ENCODE measurements at places on chromosomes 5 and 9.

DNA sequence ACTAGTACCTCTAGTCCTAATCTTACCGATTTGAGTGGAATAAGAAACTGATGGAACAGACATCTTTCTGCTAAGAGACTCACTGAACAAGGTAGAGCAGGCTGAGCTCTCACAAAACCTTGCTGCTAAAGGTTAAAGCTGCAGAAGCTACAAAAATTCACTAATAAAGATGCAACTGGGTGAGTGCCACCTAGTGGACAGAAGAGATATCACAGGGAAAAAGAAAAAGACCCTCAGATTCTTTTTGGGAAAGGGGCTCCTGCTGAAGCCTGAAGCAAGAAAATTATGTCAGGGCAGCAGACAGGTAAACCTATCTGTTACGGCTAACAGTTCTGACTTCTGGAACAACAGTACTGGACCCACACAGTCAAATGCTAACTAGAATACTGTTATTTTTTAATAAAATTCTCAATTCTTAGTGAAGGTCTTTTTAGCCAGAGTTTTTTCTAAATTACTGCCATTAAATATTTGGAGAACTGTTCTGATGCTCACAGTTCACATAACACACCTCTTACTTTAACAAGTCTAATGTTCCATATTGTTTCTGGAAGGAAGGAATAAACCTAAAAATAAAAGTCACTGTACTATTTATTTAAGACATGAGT is 51.2 kb downstream of the DIAPH1 start:
- peak; percentile 33 for DNase-seq
- no peak overlapping the region for H3K4me3 ChIP-seq
- H3K4me1 ChIP-seq: no peaks in the 10 kb centered on the region

DNA sequence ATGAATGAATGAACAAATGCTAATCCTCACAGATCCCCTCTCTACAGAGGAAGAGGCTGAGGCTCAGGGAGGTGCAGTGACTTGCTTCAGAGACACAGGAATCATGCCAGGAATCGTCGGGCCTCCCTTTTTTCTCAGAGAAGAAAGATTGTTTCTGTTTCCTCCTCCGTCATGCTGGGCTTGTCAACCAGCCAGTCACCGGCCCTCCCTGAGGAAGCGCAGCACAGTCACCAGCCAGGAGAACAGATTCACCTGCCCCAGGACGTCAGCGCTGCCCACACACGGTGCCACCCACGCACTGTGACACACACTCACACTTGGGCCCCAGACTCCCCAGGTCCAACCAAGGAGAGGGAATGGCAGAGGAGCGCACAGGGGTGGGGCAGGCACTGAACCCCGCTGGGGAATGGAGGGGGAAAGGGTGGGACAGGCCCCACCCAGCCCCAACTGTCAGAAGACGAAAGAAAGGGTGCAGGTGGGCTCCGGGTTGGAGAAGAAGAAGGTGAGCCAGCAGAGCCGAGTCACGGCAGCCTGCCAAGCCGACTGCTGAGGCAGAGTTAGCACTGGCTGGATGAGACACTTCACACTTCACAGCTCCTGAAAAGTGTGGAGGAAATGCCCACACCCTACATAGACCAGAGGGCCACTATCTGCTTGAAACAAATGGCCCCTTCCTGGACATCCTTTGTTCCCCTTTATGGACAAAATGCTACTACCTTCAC is 13.8 kb upstream of the ERGIC1 start:
- H3K4me3 ChIP-seq: no peak overlapping the region
- H3K4me1 ChIP-seq: peaks cover 6% of the 10 kb centered on the region
- H3K36me3 ChIP-seq: no peaks in the 10 kb centered on the region
- no peaks in the 10 kb centered on the region for H3K27me3 ChIP-seq

DNA sequence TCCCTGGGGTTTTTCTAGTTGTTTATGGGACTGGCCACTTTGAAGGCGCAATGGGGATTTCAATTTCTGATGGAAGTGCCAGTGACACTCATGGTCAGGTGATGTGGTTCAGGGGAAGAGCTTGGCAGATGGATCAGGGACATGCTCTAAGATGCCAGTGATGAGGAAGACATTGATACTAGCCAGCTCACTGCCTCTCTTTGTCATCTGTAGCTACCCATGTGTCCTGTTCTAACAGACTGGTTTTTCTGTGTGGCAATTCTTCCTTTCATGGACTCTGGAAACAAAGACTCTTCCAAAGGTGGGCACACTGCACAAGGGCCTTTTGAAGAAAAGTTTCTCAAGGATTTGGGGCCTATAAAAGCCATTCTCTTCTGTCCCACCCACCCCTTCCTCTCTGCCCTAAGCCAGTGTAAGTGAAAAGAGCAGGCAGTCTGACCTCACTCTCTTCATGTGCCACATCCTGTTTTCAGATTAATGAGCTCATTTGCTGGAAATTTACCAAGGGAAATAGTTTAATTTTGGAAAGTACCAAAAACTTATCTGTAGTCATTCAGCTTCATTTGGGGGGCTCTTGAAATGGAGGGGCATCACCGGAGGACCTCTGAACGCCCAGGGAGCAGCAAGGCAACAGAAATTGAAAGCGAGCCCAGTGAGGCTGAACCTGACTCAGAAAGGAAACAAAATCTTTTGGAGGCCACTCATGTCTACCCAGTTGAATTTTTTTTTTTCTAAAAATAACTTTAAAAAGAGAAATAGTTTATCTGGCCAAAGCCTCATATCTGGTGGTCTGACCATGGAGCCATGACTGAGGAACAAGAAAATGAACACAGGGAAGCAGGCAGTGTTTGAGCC is 4.9 kb upstream of the TRAF1 start:
- no peak overlapping the region for H3K4me3 ChIP-seq
- no peaks in the 10 kb centered on the region for H3K4me1 ChIP-seq
- H3K36me3 ChIP-seq: no peaks in the 10 kb centered on the region
- DNase-seq: no peak
- no peak overlapping the region for H3K27ac ChIP-seq
- H3K27me3 ChIP-seq: no peaks in the 10 kb centered on the region

GRCh38 chr9:128276574-128277270 is 646 bp downstream of the SWI5 start:
- no peaks in the 10 kb centered on the region for H3K27me3 ChIP-seq
- peak; percentile 86 for DNase-seq
- H3K4me3 ChIP-seq: peak overlapping the region; percentile 94
- peak overlapping the region; percentile 61 for H3K27ac ChIP-seq
- peaks cover 2% of the 10 kb centered on the region for H3K4me1 ChIP-seq

DNA sequence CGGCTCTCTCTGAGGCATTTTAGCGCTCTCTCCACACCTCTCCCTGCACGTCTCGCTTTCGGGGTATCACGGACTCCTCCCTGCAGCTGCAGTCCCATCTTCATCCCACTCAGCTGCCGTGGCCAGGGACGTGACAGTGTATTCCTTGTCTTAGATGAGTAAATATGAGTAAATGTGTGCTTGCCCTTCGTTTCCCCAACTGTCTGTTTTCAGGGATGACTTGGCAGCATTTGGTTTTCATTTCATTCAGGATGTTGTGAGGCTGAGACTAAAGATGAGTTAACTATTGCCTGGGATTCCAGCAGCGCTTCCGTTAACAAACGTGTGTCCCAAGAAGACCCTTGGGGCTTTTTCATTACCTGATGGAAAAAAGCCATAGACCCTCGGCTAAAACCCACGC is 29.5 kb downstream of the GDNF start:
- H3K27ac ChIP-seq: no peak overlapping the region
- no peak overlapping the region for H3K4me3 ChIP-seq
- no peaks in the 10 kb centered on the region for H3K4me1 ChIP-seq

GRCh38 chr5:135484674-135485086 is 32.5 kb upstream of the TIFAB start:
- peaks cover 2% of the 10 kb centered on the region for H3K4me1 ChIP-seq
- no peak overlapping the region for H3K27ac ChIP-seq
- no peak for DNase-seq
- peaks cover 45% of the 10 kb centered on the region for H3K27me3 ChIP-seq

GRCh38 chr9:98552331-98552730 is 156.4 kb downstream of the GABBR2 start:
- no peaks in the 10 kb centered on the region for H3K27me3 ChIP-seq
- no peak overlapping the region for H3K27ac ChIP-seq
- H3K4me3 ChIP-seq: no peak overlapping the region
- H3K36me3 ChIP-seq: no peaks in the 10 kb centered on the region

GRCh38 chr5:180172447-180173197 is 36.4 kb downstream of the RASGEF1C start:
- no peaks in the 10 kb centered on the region for H3K4me1 ChIP-seq
- no peak overlapping the region for H3K27ac ChIP-seq
- no peaks in the 10 kb centered on the region for H3K36me3 ChIP-seq
- no peak for DNase-seq
- H3K27me3 ChIP-seq: no peaks in the 10 kb centered on the region
- H3K4me3 ChIP-seq: no peak overlapping the region

GRCh38 chr9:70526902-70527301 is 112.4 kb upstream of the KLF9 start:
- no peak overlapping the region for H3K27ac ChIP-seq
- no peaks in the 10 kb centered on the region for H3K27me3 ChIP-seq
- no peaks in the 10 kb centered on the region for H3K36me3 ChIP-seq
- no peak for DNase-seq
- no peak overlapping the region for H3K4me3 ChIP-seq

- H3K27me3 ChIP-seq: no peaks in the 10 kb centered on the region
- H3K4me3 ChIP-seq: no peak overlapping the region
- no peak for DNase-seq
- no peaks in the 10 kb centered on the region for H3K4me1 ChIP-seq
Measured at GRCh38 chr9:33285502-33285901, 4.8 kb upstream of the NFX1 start.

DNA sequence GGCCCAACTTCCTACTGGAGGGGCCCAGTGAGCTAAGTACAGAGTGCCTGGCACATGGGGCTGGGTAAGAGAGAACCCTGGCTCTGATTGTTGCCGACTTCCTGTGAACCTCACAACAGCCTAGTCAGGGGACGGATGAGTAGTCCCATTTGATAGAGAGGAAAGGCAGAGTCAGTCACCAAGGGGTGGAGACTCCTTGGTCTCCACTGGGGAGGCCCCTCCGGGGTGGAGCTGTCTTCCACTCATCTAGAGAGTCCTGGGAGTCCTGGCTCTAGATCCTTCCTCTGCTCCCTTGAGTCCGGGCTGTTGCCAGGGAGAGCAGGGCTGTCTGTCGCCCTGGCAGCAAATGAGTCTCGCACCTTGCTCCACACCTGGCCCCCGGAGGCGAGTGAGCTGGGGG is 8.0 kb downstream of the GRK6 start:
- peaks cover 1% of the 10 kb centered on the region for H3K36me3 ChIP-seq
- no peaks in the 10 kb centered on the region for H3K4me1 ChIP-seq
- no peak overlapping the region for H3K27ac ChIP-seq
- no peaks in the 10 kb centered on the region for H3K27me3 ChIP-seq

DNA sequence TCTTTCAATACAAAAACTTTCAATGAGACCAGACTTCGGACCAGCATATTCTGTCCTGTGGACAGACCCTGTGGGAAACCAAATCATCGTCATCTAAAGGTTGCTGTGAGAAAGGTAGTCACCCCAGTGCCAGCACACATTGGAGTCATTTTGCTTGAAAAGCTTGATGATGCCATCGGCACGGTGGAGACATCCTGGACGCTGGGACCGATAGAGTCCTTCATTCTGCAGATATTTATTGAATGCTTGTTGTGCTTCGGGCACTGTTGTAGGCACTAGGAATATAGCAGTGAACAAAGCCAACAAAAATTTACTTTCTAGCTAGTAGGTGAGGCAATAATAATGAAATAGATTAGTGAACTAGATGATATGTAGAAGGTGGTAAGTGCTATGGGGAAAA is 34.9 kb downstream of the SNX18 start:
- no peak for DNase-seq
- no peaks in the 10 kb centered on the region for H3K4me1 ChIP-seq
- peaks cover under 1% of the 10 kb centered on the region for H3K36me3 ChIP-seq
- no peak overlapping the region for H3K27ac ChIP-seq
- no peak overlapping the region for H3K4me3 ChIP-seq
- H3K27me3 ChIP-seq: no peaks in the 10 kb centered on the region

GRCh38 chr9:25449503-25449902 is 228.7 kb downstream of the TUSC1 start:
- H3K27ac ChIP-seq: no peak overlapping the region
- H3K4me1 ChIP-seq: no peaks in the 10 kb centered on the region
- DNase-seq: no peak
- no peaks in the 10 kb centered on the region for H3K27me3 ChIP-seq
- H3K36me3 ChIP-seq: no peaks in the 10 kb centered on the region
- H3K4me3 ChIP-seq: no peak overlapping the region

- H3K36me3 ChIP-seq: no peaks in the 10 kb centered on the region
- H3K27ac ChIP-seq: no peak overlapping the region
- H3K27me3 ChIP-seq: no peaks in the 10 kb centered on the region
- no peaks in the 10 kb centered on the region for H3K4me1 ChIP-seq
Measured at GRCh38 chr5:29150840-29151239, 2042.6 kb upstream of the CDH6 start.

DNA sequence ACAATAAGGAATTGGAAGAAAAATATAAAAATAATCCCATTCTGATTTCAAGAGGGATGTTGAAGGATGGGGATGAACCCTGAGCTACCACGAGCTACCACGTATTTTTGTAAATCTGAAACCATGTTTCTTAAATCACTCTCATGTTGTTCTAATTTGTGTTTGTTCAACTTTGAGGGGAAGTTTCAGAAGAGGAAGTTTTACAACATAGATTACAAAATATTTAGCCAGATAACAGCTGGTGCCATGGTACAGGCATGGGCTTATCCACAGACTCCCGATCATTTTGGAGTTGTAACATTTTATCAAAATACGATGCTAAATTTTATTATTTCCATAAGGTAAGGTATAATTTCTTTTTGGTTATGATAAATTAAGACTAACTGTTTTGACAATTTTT is 15.2 kb downstream of the CCDC125 start:
- H3K27ac ChIP-seq: no peak overlapping the region
- H3K36me3 ChIP-seq: no peaks in the 10 kb centered on the region
- no peak for DNase-seq
- no peaks in the 10 kb centered on the region for H3K4me1 ChIP-seq

DNA sequence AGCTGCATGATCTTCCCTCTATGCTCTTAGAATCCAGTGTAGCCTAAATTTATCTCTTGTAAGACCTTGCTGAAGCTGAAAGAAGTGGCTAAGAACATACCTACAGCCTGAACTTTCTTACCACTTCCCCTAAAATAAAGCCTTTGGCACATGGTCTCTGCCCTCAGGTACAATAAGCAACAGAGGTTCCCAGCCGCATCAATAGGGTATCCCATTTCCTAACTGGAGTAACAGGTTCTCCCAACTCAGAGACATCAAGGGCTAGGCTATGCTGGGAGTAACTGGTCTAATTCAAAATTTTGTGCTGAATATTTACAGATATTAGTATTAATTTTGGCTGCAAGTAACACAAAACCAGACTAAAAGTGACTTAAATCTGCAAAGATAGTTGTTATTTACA is 335.8 kb upstream of the TRPC7 start:
- no peaks in the 10 kb centered on the region for H3K4me1 ChIP-seq
- no peak overlapping the region for H3K27ac ChIP-seq
- H3K36me3 ChIP-seq: no peaks in the 10 kb centered on the region

GRCh38 chr9:655875-656274 is 185.6 kb upstream of the DMRT1 start:
- no peak overlapping the region for H3K27ac ChIP-seq
- H3K27me3 ChIP-seq: no peaks in the 10 kb centered on the region
- H3K4me1 ChIP-seq: peaks cover 6% of the 10 kb centered on the region
- DNase-seq: peak; percentile 76
